Mesothelial cell of epicardium (in vitro differentiated cells): ENCODE measurements at places on chromosomes 2 and 18. TPM values are rescaled to one million over a fixed set of nuclear protein-coding genes. Genes with fewer than 3 reads are reported as not detected.

DNA sequence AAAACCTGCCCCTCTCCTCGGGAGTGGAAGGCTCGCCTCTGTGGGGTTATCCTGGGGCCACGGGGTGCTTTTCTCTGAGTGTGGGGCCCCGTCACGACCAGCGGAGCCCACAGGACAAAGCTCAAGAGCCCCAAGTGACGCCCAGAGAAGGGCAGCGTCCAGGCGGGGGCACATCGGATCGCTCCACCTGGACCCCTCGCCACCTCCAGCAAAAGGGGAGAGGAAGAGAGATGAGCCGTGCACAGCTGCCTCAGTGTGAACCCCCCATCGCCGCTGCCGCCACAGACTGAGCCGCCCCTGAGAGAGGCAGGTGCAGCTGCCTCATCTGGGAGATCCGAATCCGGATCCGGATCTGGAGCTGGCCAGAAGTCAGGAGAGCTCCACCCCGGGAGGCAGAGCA is 282.5 kb upstream of the PXDN start:
- H3K27me3 ChIP-seq: peaks cover 7% of the 10 kb centered on the region
- H3K27ac ChIP-seq: no peak overlapping the region
- no peaks in the 10 kb centered on the region for H3K36me3 ChIP-seq

- no peak overlapping the region for H3K4me3 ChIP-seq
- no peaks in the 10 kb centered on the region for H3K4me1 ChIP-seq
- H3K27ac ChIP-seq: no peak overlapping the region
- H3K36me3 ChIP-seq: no peaks in the 10 kb centered on the region
- DNase-seq: no peak
These were observed 104.8 kb upstream of the TGFA start for GRCh38 chr2:70658476-70658875.

Gene MTCL1
- total RNA-seq: 24.0 to 26.2 TPM (median 24.7 TPM) in 3 replicates

Gene SPATA3
- not detected in 3 replicates for total RNA-seq
